ENCODE measurements at places on chromosomes 2 and 18.

- DNase-seq: no peak
Observed at GRCh38 chr2:144479659-144480058, 40.3 kb downstream of the ZEB2 start.

DNA sequence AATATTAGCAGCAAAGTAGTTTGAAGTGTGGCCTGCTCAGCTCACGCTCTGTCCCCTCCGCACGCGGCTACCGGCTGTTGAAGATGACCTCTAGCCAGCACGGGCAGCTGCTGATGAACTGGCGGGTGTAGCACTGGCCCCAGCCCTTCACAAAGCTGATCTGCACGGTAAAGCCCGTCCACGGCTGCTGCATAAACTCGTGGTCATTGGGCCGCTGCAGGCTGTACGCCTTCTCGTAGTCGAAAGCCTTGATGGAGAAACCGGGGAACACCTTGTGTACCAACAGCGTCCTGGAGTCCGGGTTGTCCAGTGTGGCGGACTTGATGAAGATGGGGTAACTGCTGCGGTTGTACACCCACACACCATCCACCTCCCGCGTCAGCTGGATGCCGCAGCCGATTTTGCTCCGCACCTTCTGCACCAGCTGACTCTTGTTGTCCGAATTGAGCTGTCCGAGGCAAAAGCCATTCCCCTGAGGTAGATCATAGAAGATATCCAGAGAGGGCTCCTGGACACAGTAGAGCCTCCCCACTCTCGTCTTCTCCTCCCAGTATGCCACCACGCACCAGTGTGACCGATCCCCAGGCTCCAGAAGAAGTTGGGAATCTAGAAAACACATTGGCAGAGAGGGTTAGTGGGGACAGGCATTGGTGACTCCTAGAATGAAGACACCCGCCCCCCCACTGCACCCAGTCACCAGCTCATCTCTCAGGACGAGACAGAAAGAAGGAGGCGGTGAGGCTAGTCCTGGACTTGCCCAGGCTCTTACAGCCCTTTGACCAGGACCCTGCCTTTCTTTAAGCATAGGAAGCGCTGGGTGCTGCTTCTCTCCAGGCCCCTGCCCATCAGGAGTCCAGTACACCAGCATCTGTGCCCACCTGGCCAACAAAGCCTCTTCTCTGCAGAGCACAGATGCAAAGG lies 29.2 kb downstream of the SMAD7 start:
- DNase-seq: no peak

GRCh38 chr2:223306371-223306770 lies 254.4 kb downstream of the KCNE4 start:
- DNase-seq: no peak

GRCh38 chr2:28989973-28990372 lies 8.9 kb downstream of the TOGARAM2 start:
- DNase-seq: no peak

GRCh38 chr2:64543008-64543697 lies 19.0 kb downstream of the AFTPH start:
- DNase-seq: no peak

DNA sequence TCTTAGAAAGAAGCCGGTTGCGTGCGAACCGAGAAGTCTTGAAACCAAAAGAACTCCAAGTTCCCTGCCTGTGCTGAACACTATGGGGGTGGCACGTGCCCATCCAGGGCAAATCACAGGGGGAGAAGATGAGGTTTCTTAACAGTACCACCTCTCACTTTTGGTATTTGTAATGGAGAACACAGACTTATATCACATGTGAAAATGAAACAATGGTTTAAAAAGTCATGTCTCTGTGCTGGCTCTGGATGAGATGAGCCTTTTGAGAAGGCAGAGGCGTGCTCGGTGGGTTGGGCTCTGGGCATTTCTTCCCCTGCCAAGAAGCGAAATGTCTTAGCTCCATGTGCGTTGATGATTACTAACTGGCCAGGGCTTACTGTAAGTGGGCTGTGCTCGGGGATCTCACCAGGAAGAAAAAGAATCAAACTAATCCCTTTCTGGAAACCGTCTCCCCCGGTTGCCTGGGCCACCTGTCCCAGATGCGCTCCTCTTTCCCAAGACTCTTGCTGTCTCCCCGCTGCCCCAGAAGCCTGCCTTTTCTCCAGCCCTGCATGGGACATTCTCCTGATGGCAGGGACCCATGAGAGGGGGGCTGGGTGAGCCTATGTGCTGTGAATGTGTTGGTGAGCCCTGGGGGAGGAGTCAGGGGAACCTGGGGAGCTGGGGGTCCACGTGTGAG lies 252.9 kb downstream of the PRKCE start:
- no peak for DNase-seq

GRCh38 chr18:3593381-3593903 lies 143.5 kb downstream of the TGIF1 start:
- DNase-seq: no peak

DNA sequence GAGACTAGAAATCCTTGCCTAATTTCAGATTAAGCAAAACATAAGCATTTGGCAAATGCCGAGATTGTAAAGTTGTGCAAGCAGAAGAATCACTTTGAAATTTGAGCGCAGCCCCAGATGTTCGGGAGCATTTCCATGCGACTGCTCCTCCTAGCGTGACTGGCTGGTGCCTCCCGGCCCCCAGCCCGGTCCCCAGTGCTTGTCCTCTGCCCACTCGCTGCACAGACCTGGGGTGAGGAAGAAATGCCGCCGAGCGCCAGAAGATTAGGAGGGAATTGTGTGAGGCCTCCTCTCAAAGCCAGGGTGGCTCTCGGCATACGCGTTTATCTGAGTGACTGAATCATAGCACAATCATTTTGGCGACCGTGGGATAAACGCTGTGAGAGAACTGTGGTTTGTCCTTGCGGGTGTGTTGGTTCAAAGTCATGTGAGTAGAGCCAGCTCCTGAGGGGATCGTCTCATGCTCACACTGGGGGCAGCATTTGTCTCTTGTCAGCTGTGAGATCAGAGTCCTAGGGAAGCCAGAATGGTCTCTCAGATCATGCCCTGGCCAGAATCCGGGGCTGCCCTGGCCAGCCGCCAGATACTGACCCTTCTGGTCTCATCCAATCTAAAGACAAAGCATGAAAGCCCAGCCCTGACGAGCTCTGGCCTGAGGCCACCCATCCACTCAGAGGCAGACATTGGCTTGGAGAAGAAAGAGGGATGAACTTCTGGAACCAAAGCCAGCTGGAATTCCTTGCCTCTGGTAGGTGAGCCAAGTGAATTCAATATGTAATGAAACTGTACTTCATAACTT lies 189.3 kb downstream of the SH3RF3 start:
- no peak for DNase-seq
